ENCODE measurements at places on chromosomes 6 and 20. TPM values are rescaled to one million over a fixed set of nuclear protein-coding genes. Genes with fewer than 3 reads are reported as not detected.

Gene WFDC10B
- not detected for total RNA-seq

Gene TTI1
- total RNA-seq = 23.0 TPM

GRCh38 chr20:36833275-36834020 is 42.5 kb upstream of the TLDC2 start:
- DNase-seq = no peak
- H3K36me3 ChIP-seq = no peaks in the 10 kb centered on the region
- peaks cover 10% of the 10 kb centered on the region for H3K4me1 ChIP-seq
- no peak overlapping the region for H3K4me3 ChIP-seq

DNA sequence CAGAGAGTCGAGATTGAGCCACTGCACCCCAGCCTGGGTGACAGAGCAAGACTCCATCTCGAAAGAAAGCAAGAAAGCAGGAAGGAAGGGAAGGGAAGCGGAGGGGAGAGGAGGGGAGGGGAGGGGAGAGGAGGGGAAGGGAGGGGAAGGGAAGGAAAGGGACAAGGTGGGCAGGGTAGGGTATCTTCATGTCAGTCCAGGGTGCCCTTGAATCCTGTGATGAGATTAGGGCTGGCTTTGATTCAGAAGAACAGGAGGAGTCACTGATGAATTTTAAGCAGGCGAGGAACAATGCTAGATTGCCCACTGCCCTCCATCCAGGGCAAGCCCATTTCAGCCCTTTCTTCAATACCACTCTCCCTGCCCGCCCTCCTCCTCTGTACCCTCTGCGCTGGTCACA is 35.0 kb upstream of the EPB41L1 start:
- no peaks in the 10 kb centered on the region for H3K36me3 ChIP-seq
- H3K4me3 ChIP-seq = no peak overlapping the region
- no peak overlapping the region for H3K27ac ChIP-seq
- H3K27me3 ChIP-seq = no peaks in the 10 kb centered on the region

Gene QRSL1
- total RNA-seq = 21.1 TPM

Gene SAMHD1
- 24.0 TPM for total RNA-seq

GRCh38 chr6:38715016-38715689 is at the start of gene DNAH8:
TSS of gene DNAH8 (plus strand) at chr6:38715311. CDS start at chr6:38722810, 7,499 bp downstream.
- no peaks in the 10 kb centered on the region for H3K4me1 ChIP-seq
- no peaks in the 10 kb centered on the region for H3K36me3 ChIP-seq
- no peak for DNase-seq
- no peak within 1 kb of the TSS for H3K27ac ChIP-seq

DNA sequence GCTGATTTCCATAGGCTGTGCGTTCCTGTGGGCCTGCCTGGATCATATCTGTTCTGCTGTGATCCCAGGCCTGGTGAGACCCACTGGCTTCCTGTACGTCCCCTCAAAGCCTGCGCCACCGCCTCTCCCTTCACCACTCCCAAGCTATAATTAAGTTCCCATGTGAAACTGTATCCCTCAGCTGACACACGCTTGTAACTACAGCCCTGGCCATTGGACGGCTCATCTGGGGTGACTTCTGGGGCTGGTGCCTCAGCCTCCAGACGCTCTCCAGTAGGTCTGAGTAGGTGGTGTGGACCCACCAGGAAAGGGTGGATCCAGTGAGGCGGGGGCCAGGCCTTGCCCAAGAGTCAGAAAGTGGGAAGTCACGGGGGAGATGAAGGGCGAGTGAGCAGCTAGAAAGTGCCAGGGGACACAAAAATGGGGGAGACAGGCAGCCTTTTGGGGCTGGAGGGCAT is 21.0 kb downstream of the PPARD start:
- no peaks in the 10 kb centered on the region for H3K4me1 ChIP-seq
- H3K36me3 ChIP-seq = no peaks in the 10 kb centered on the region
- H3K27me3 ChIP-seq = no peaks in the 10 kb centered on the region
- H3K4me3 ChIP-seq = no peak overlapping the region
- no peak overlapping the region for H3K27ac ChIP-seq

- H3K27me3 ChIP-seq = no peaks in the 10 kb centered on the region
- H3K4me1 ChIP-seq = no peaks in the 10 kb centered on the region
- DNase-seq = peak; percentile 13
- no peak overlapping the region for H3K4me3 ChIP-seq
- H3K27ac ChIP-seq = no peak overlapping the region
- peaks cover 21% of the 10 kb centered on the region for H3K36me3 ChIP-seq
Measured at GRCh38 chr20:58241766-58242465, 13.5 kb upstream of the ANKRD60 start.

DNA sequence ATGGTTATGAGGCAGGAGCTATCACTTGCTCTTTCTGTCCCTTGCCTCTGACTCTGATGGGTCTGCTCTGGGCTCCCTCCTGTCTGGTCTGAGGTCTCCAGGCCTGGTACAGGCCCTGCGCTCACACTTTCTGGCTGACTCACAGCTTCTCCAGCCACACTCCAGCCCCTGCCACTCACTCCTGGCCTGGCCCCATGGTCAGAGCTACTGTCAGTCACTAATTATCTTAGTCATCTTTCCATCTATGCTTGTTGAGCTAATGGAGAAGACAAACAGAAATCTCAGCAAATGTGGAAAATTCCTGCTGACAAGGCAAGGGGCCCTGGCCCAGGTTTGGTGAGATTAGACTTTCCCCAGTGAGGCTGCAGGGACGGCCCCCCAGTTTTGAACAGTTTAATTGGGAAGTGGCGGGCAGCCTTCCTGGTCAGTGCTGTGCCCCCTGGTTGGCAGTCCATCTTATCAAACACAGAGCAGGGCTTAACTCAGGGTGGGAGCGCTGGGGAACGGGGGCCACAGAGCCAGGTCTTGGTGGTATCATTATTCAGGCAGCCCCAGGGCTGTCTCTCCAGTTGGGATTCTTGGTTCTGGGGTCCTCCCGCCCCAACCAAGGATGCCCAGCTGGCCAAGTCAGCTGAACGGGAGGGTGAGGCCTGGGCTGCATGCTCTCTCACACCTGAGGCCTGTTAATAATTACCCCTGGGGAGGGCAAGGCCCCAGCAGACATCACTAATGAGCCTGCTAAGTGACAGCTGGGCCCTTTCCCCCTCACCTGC is 63.4 kb downstream of the VEGFA start:
- no peaks in the 10 kb centered on the region for H3K36me3 ChIP-seq
- H3K4me3 ChIP-seq = no peak overlapping the region
- no peak for DNase-seq
- H3K27me3 ChIP-seq = no peaks in the 10 kb centered on the region
- H3K4me1 ChIP-seq = no peaks in the 10 kb centered on the region
- no peak overlapping the region for H3K27ac ChIP-seq
